ENCODE measurements at places on chromosomes 1 and 21.

DNA sequence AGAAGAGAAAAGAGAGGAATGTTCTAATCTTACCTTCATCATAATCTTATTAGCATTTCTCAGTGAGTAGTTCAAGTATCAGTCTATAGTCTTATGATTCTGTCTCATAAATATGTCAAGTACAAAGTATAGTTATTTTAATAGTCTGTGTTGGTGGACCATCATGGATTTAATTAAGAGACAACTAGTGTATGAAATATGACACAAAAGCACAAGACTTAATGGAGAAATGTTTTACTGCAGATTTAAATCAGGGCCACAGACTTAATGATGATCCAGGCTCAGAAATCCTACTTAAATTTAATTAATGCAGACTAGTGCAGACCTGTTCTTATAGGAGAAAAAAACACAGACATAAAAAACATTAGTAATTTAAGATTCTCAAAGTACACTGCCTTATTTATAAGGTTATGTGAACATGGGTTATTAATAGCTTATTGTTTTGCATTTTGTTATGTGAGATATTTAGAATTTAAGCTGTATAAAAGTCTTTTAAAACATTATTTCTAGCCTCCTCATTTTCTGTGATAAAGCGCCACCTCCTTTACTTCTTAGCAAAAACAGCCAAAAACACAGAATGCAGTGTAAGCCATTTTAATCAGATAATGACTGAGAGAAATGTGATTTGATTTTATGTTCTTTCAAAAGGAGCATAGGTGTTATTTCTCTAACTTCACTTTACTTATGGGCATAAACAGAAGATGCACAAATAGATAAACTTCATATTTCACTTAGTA is 255.0 kb upstream of the SNX7 start:
- no peak for DNase-seq

DNA sequence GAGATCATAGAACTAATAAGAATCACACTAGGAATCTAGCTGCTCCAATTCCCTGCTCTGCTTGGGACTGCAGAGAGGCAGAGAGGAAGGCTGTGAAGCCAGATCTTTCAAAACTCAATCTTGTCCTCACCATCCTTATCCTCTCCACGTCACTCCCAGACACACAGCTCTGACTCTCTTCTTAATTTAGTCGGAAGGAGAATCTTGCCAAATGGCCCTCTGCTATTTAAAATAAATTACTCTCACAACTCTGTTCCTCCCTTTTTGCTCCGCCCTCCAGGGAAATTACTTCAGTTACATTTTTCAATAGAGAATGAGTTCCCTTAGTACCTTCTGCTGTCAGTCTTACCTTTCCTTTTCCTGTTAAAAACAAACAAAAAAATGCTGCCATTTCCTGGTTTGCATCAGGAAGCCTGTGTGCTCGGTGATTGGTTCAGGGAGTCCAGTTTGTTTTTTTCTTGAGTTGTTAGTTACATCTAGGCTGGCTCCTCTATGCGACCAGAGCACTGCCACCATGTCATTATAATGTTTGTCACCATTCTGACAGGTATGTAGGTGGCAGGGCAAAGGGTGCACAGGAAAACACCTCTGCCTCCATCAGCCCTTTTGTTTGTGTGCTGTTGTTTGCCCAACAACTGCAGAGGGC is 80.1 kb downstream of the FCRL5 start:
- DNase-seq: no peak

- DNase-seq: no peak
These were observed 10.1 kb upstream of the IL10RB start for GRCh38 chr21:33256019-33256418.

DNA sequence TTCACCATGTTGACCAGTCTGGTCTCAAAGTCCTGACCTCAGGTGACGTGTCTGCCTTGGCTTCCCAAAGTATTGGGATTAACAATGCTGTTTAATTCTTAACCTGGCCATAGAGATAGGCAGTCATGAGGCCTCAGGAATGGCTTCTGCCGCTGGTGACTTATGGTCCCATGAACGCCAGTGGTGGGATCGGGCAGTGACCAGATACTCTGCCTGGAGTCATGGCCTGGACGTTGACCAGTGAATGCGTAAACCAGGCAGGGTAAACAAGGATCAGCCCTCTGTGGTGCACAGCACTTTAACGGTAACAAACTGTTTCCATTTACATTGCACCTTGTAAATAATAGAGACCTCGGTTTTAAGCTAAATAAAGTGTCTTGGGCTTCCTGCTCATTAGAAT is 23.0 kb downstream of the MTARC1 start:
- no peak for DNase-seq

GRCh38 chr1:243236604-243237252 is 18.4 kb downstream of the CEP170 start:
- no peak for DNase-seq

GRCh38 chr21:37945036-37945435 is 28.8 kb upstream of the KCNJ6 start:
- no peak for DNase-seq

DNA sequence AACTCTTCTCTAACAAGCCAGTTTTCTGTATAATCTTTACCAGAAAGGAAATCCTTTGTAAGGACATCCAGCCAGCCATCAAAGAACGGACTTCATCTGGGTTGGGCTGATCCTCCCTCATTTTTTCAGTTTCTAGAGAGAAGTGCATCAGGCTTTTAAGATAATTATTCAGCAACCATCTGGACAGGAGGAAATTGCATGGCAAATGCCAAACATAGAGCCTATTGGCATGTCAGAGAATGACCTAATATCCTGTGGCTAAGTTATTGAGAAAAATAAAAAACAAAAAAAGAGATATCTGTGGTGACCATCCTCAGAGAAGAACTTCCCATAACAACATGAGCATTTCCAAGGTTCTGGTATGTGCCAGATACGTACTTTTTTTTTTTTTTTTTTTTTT is 74.9 kb upstream of the BEND5 start:
- no peak for DNase-seq

- DNase-seq: no peak
These were observed 105.3 kb downstream of the PGBD5 start for GRCh38 chr1:230320804-230321203.

All from AG04450 (cell line).